ENCODE measurements at places on chromosomes 4 and X.

DNA sequence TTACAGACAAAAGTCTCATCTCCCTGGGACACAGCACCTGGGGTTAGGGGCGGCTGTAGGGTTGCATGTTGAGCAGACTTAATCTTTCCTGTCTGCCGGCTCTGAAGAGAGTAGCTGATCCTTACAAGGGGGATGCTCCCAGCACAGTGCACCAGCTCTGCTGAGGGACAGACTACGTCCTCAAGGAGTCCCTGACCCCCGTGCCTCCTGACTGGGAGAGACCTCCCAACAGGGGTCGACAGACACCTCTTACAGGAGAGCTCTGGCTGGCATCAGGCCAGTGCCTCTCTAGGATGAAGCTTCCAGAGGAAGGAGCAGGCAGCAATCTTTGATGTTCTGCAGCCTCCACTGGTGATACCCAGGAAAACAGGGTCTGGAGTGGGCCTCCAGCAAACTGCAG lies 506.0 kb upstream of the FMR1 start:
- no peak for DNase-seq

- no peak for DNase-seq
These were observed 1168.1 kb downstream of the PCDH19 start for GRCh38 chrX:99242001-99242400.

- no peak for DNase-seq
These were observed 23.1 kb downstream of the XKRX start for GRCh38 chrX:100905620-100906019.

DNA sequence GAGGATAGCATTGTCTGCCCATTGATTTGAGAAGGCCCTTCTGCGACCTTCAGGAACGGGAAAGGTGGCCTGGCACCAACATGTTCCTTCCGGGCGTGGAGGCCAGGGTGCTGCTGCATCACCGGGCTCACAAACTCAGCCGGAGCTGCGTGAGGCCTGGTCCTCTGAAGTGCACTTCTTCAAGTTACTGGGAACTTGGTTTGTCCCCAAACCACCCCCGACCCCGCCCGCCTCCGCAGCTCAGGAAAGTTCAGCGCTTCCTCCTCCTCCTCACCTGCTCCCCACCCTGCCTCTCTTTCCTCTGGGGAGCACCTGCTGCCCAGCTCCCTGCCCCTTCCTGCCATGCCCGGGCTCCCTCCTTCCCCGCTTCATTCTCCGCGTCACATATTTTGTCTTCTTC lies 116.0 kb upstream of the LRPAP1 start:
- no peak for DNase-seq

- no peak for DNase-seq
These were observed 24.1 kb upstream of the MTM1 start for GRCh38 chrX:150544222-150544787.

GRCh38 chrX:71612256-71612655 lies 6.1 kb downstream of the CXCR3 start:
- no peak for DNase-seq

DNA sequence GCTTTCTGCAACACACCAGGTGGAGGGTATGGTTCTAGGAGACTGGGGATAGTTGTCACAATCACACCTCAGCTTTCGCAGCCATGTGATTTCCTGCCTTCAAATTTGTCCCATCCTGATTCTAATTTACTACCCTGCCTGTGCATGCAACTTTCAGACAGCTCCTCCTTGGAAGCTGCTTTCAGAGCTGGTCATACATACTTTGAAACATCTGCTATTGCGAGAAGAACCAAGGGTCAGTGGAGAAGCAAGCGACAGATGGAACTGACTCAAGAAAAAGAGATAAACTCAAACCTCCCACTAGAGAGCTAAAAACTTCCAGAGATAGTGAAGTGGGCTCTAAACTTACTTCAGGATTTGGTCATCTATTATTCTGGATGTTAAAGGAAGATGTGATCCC lies 381.7 kb upstream of the FGF13 start:
- DNase-seq, result no peak

- no peak for DNase-seq
These were observed 34.7 kb upstream of the ASMTL start for GRCh38 chrX:1487401-1487800.

DNA sequence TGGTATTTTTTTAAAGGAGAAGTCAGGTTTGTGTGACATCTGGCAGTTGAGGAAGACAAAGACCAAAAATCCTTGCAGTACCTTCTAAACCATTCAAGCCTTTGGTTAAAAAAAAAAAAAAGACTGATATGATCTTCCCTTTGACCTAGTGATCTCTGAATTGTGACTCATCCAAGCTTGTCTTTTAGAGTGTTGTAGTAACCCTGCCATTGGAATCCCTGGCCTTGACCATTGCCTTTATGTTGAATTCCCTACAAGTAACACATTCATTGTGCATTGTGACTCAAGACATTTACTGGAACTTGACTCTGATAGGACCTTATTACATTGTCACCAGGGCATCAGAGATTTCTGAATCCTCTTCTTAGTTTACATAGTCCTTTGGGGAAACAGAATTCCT lies 1469.0 kb downstream of the TECRL start:
- DNase-seq, result no peak

GRCh38 chr4:15006416-15007024 lies 4.2 kb downstream of the CPEB2 start:
- no peak for DNase-seq

DNA sequence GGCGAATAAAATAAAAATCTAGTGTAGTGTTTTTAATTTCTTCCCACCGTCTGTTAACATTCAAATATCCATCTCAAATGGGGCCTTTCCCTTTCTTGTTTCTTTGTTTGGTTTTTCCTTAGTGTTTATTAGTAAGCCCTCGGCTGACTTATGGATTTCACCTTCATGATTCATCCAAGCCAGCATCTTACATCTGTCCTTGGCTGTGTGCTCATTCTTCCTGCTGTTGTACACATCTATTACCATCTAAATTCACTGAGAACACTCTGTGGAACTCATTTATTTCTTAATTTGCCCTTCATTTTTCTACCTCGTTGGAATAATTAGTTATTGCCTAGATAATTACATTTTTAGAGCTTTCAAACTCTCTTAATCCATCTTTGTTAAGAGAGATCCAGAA lies 84.9 kb downstream of the SPCS3 start:
- no peak for DNase-seq

DNA sequence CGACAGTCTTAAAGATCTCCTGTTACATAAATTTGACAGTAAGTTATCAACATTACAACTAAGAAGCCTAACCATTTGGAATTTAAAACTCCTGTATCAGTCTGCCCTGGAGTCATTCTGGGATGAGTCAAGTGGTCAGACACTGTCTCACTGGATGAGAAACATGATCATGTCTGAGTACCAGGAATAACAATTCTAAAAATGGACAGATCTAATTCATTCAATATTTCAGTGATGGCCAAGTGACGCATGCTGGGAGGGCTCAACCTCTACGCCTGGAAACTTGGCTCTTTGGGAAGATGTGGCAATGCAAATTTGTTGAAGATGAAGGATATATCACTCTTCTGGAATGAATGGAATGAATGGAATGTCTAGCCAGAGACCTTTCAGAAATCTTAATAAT lies 1427.2 kb downstream of the STIM2 start:
- DNase-seq, result no peak

DNA sequence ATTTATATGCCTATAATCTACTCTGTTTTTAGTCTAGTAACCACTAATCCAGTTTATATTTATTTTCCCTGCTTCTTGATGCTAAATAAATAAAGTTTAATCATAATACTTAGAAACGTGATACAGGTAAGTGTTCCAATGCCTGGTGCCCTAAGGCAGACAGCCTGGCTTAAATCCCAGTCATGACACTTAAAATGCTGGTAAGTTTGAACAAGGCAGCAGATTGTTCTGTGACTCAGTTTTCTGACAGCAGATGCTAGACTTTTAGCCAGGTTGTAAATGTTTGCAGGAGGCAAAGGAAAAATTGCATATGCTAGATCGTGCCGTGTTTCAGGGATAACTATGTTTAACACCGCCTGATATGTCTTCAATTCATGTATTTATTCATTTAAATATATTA lies 2661.6 kb downstream of the PCDH7 start:
- no peak for DNase-seq

- no peak for DNase-seq
These were observed 9.6 kb downstream of the BMP3 start for GRCh38 chr4:81040012-81040659.

- no peak for DNase-seq
These were observed 602.4 kb upstream of the PRKX start for GRCh38 chrX:4315891-4316290.

- no peak for DNase-seq
These were observed 855 bp downstream of the GPRASP2 start for GRCh38 chrX:102712981-102713625.

- DNase-seq, result no peak
These were observed 77.1 kb downstream of the DCTD start for GRCh38 chr4:182840108-182840507.

DNA sequence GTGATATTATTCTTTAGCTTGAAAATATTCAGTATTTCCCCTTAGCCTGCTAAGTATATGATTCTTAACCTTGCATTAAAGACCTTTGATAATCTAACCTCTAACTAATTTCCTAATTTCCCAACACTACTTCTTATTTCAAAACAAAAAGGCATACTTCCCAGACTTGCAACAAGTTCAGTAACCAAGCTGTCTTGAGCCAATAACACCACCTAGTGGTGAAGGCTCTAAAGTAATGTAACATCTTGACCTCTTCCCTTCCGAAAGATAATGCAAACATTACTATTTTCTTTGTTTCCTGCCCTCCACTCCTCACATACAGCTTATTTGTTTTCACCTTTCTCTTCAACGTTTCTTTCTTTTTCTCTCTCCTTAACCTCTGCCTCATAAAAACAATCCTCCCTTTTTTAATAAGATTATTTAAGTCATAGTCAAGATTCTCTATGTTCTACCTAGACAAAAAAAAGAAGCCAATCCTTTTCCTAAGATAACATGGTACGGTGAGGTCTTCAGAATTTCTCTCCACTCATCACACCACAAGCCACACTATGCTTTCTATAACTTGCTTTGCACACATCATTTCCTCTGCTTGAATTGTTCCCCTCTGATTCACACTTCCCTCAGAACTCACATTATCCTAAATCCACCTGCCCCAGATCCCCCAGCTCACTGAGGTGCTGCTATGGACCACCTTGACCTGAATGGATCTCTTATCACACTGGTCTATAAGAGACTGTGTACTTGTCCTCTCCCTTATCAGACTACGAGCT lies 3.5 kb downstream of the FAT1 start:
- no peak for DNase-seq

GRCh38 chr4:113636877-113637276 lies 124.7 kb downstream of the CAMK2D start:
- peak; percentile 14 for DNase-seq

DNA sequence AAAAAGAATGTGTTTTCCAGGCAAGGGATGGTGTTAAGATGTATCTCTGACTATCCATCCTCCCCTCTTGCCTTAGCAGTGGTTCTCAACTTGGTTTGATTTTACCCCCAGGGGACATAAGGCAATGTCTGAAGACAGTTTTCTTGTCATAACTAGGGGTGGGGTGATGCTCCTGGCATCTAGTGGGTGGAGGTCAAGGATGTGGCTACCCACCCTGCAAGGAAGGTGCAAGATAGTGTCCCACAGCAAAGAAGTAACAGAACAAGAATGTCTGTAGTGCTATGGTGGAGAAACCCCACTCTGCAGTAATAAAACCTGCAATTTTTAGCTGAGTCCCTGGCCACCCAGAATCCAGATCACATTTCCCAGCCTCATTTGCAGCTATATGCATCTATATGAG lies 81.2 kb upstream of the TBL1X start:
- DNase-seq, result no peak

GRCh38 chrX:65994519-65995506 lies 45.1 kb downstream of the VSIG4 start:
- DNase-seq, result no peak

DNA sequence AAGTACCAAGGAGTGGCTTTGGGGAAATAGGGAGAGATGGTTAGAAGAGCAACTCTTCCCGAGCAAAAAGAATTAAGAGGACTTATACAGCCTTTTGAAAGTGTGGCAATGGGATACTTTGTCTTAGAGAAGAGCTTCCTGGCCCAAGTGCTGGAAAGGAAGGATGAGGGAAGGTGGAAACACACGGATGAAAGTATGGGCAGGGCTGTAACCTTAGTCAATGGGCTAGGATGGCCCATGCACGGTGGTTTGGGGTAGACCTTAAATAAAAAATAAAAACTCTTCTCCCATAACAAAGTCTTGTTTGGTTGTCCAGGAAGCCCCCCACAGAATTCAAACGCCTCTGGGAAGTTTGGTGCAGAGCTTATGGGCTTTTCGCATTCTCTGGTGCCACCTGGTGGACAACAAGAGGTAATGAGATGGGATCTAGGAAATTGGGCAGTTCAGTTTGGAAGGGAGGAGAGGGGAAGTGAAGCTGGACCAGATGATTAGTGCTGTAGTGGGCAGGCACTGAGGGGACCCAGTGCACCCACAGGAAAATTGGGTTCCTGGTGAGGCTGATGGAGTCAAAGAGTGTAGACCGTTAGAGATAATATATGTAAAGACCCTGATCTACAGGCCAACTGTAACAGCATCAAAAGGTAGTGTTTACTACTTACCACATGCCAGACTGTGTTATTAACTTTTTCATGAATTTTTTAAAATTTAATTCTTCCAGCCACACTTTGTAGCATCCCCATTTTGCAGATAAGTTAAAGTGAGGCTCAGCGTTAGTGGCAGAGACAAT lies 13.8 kb upstream of the ENOX2 start:
- DNase-seq, result peak; percentile 2

GRCh38 chr4:88533937-88534750 lies 10.6 kb upstream of the PYURF start:
- no peak for DNase-seq

GRCh38 chr4:107640197-107640596 lies 79.8 kb downstream of the PAPSS1 start:
- DNase-seq, result no peak

- no peak for DNase-seq
These were observed 730.8 kb downstream of the IL1RAPL1 start for GRCh38 chrX:29318012-29318411.

GRCh38 chr4:57068237-57068981 lies 41.8 kb downstream of the IGFBP7 start:
- DNase-seq, result no peak

- no peak for DNase-seq
These were observed 70.6 kb downstream of the DHX15 start for GRCh38 chr4:24513718-24514117.

DNA sequence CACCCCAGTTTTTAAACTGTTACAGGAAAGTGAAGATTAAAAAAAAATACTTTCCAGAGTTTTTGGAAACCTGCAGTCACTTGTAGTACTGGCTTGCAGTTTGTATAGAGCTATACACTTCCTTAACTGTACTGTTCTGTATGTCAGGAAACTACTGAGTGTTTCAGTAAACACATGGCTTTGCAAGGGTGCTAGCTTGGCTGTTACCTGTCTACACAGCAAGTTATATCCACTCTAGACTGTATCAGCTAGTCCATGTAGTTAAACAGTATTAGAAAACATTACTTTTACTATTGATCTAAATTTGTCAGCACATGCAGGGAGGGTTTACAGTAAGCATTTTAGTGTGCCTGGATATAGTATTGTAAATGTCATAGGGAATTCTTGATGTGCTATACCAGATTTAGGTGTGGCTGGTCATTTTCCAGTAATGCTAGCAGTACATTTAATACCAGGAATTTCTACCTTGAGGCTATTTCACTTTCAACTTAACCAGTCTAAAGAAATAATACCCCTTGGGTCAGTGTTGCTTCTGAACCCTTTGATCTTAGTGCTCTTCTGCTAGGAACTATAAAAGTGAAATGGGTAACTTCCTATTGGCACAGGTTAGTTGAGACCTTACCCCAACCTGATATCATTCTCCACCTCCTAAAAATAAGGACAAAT lies 192.3 kb upstream of the ANKRD50 start:
- no peak for DNase-seq

GRCh38 chrX:10932842-10933440 lies 178.2 kb upstream of the HCCS start:
- no peak for DNase-seq
